Heart left ventricle (tissue), 16 donors: ENCODE measurements at places on chromosomes 1 and 21. TPM values are rescaled to one million over a fixed set of nuclear protein-coding genes. Genes with fewer than 3 reads are reported as not detected.

The DLGAP3 gene
- not detected for polyA plus RNA-seq

The ZNF691 gene
- 8.0 TPM for polyA plus RNA-seq

The LCE1D gene
- polyA plus RNA-seq = not detected

The LRRIQ3 gene
- polyA plus RNA-seq = 0.27 TPM

The C1orf141 gene
- not detected for polyA plus RNA-seq

The ROR1 gene
- 4.1 TPM for polyA plus RNA-seq

The GSTM1 gene
- 39.5 TPM for polyA plus RNA-seq

The OR14K1 gene
- not detected for polyA plus RNA-seq

The PTPN7 gene
- polyA plus RNA-seq = 0.36 TPM

The LCE1F gene
- polyA plus RNA-seq = not detected

The KIRREL1 gene
- polyA plus RNA-seq = 8.4 TPM

The E2F2 gene
- 0.12 TPM for polyA plus RNA-seq

The ADGRL4 gene
- 9.0 TPM for polyA plus RNA-seq

The SH3BGR gene
- 193 TPM for polyA plus RNA-seq

The RSPO1 gene
- not detected for polyA plus RNA-seq

The KIF1B gene
- polyA plus RNA-seq = 25.0 TPM
